H9 (cell line): ENCODE measurements at places on chromosomes 2 and 18. TPM values are rescaled to one million over a fixed set of nuclear protein-coding genes. Genes with fewer than 3 reads are reported as not detected.

SPATA3 gene
- not detected in 2 replicates for total RNA-seq

IL1RL1 gene
- total RNA-seq, result not detected in 2 replicates

COLEC11 gene
- total RNA-seq, result 0.39 TPM in 1 of 2 replicates, not detected in the other

THUMPD2 gene
- total RNA-seq, result 18.0 and 19.5 TPM in 2 replicates

ASB18 gene
- not detected in 2 replicates for total RNA-seq

DQX1 gene
- total RNA-seq, result 0.98 and 1.6 TPM in 2 replicates

- no peak for DNase-seq
Measured at GRCh38 chr2:189552334-189552990, 28.1 kb downstream of the SLC40A1 start.

DNA sequence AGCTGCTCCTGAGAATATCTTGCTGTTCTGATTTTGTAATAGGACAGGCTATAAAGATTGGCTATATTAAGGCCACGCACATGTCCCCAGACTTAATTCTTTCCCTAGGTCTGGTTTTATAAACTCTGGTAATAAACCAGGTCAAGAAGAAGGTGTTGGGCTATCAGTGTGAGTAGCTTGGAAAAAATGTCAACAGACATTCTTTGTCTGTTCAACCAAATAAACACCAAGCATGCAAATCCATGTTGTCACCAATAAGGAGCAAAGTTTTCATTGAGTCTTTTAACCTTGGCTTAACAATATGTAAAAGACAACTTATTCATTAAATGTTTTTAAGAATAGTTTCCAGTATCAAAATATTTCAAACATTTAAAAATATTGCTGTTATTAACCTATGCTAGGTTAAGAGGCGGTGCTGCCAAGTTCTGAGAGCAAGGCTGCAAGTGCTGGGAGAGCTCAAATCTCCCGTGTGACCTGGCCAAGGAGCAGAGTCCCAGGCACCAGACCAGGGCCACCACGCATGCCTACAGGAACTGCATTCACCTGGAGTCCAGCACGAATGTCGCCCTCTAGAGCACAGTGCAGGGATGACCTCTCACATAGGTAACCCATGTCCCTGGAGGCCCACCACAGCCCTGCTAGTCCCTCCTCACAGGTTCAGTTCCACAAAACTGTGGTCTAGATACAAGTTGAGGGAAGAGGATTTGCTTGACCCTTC, 120.5 kb upstream of the POU3F3 start:
- peak; percentile 85 for DNase-seq

DNA sequence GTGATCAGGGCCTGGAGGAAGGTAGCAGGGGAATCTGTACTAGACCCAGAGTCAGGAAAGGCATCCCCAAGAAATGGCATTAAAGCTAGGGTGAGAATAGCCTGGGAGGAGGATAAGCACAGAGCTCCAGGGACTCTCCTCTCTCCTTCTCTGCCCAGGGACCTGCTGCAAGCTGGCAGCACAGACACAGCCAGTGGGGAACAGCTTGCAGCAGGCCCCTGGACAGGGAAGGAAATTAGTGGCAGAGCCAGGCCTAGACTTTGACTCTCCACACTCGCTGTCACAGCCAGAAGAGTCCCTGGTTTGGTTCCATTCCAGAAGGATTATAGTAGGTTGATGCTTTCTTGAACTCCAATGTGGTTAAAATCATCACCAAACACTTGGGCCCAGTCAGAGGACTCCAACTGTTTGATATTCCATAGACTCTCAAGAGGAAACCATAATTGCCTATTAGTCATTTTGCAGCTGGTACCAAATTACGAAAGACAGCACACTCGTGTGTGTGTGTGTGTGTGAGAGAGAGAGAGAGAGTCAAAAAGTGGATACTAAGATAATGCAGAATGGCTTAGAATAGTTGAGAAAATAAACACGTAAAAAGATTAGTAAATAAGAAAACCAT, 95.5 kb upstream of the ATP8B1 start:
- no peak for DNase-seq

- DNase-seq, result no peak
Measured at GRCh38 chr2:33160191-33160590, 213.4 kb downstream of the LTBP1 start.

DNA sequence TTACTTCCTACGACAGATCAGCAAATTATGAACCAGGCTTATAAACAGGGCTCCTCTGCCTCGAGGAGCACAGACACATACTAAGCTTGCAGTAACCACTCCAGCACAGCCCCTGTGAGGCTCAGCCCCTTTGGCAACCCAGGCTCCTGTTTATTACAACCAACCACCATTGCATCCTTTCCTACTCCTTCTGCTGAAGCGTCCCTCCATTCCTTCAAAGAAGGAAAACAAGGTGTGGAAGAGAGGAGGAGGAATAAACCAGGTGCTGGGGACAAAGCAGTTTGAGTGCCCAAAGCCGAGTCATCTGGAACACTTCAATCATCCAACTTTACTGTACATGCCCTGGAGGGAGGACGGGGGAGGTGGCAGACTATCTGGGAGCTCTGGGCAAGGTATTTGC, 87.2 kb upstream of the MGAT4A start:
- DNase-seq, result no peak
